CD4-positive, alpha-beta T cell treated with Interleukin-12 subunit alpha and Interleukin-12 subunit beta, for 1 hour (primary cell): ENCODE measurements at places on chromosomes 12 and 14.

GRCh38 chr14:81018251-81018650 is 62.8 kb downstream of the TSHR start:
- no peak for DNase-seq

DNA sequence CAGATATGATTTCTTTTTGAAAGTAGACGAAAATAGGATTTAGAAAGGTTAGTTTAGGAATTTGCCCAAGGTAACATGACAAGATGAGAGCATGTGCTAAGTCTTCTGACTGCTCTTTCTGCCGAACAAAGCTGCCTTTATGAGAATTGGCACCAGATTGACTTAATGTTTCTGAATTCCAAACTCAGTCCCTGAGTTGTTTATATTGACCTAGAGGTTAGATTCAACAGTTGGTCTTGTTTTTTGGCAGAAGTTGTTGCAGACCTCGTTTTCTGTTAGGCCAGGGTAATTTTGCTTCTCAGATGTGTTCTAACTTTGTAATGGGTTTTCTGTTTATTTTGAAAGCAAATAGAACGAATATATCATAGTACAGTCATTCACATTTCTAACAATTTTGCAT is 61.5 kb upstream of the LRTM2 start:
- no peak for DNase-seq

GRCh38 chr12:87794854-87795253 is 234.3 kb downstream of the C12orf50 start:
- no peak for DNase-seq

- no peak for DNase-seq
These were observed 165.7 kb upstream of the RTL1 start for GRCh38 chr14:101069228-101069549.

DNA sequence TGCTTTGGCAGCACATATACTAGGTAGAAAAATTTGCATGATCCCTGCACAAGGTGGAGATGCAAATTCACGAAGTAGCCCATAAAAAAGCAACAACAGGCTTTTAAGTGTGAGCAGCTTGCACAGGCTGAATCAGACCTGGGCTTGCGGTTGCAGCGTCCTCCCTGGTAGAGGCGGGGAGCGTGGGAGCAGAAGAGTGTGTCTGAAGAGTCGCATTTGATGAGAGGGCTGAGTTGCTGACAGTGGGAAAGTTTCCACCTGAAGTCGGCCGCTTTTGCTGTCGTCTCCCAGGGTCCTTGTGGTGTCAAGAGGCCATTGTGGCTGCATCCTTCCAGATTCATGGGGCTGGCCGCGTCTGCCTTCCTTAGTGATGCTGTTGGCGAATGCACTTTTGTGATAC is 6.2 kb downstream of the AACS start:
- DNase-seq, result no peak

- DNase-seq, result no peak
These were observed 27.3 kb upstream of the ZFP36L1 start for GRCh38 chr14:68820119-68820518.

GRCh38 chr14:52369305-52369801 is 55.2 kb downstream of the PTGER2 start:
- DNase-seq, result no peak

DNA sequence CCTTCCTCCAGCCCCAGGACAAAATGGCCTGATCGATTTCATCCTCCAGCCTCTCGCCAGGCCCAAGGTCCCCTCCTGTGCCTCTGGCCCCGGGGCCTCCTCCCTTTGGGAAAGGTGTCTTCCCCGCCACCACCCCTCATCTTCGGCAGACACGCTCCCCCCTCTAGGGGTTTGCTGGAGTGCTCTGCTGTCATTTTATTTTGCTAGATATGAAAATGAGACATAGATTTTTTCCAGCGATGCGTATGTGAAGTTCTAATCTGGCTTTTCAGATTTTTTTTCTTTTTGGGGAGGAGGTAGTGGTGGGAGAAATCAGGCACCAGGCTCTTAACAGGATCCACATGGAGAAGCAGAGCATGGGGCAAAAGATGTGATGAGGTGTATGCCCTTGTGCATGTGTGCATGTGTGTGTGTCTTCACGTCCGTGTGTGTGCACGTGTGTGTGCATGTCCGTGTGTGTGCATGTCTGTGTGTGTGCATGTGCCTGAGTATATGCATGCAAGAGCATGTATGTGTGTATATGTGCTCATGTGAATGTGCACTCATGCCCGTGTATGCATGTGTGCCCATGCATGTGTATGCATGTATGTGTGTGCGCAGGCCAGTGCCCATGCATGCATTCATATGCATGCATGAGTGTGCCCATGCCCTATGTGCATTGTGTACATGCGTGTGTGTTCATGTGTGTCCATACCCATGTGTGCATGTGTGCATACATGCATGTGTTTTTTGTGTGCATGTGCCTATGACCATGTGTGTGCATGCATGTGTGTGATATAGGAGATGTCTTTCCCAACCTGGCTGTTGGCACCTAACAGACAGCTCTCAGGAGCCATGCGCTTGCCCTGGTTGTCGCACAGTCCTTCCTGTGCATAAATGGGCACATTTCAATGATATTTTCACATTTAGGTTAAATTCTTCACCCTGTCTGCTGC is 203.0 kb downstream of the RBM19 start:
- DNase-seq, result no peak

- no peak for DNase-seq
These were observed 20.5 kb downstream of the PLEKHH1 start for GRCh38 chr14:67553547-67553946.

- no peak for DNase-seq
These were observed 112.0 kb downstream of the TSPAN8 start for GRCh38 chr12:71045781-71046180.

- no peak for DNase-seq
These were observed 847 bp downstream of the MMP14 start for GRCh38 chr14:22837114-22837749.

DNA sequence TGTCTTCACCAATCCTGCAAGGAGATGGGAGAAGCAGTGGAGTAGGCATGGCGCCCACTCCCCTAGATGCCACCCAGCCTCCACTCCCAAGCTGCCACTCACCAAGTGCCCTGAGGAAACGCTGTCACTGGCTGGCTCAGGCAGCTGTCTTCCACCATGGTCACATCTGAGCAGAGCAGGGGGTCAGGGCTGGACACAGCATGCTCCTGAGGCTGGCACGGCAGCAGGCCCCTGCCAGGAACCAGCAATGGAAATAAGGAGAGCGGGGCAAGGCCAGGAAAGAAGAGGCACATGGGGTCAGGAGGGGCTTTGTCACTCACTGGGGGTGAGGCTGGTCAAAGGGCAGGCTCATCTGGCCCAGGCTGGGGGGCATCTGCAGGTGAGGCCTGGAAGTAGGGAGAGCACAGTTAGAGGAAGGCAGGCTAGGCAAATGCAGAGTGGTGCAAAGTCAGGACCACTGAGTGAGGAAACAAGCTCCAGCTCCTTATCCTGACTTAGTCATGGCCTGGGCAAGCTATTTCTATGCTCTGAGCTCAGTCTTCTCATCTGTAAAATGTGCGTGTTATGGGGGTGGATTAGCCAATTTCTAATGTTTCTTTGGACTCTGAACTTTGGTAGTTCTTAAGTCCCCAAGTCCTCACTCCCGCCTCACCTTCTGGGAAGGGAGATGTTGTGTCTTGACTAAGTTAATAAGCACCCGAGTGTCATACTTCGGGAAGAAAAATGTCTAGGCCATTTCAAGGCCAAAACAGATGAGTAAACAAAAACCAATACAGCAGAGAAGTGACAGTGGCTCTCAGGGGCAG is 8.0 kb downstream of the NAB2 start:
- DNase-seq, result no peak

GRCh38 chr14:70907176-70907995 is at the start of gene PCNX1:
TSS of gene PCNX1 (plus strand) at chr14:70907459. CDS start at chr14:70907851, 392 bp downstream.
- DNase-seq, result peak; percentile 91

- DNase-seq, result no peak
These were observed 44.0 kb downstream of the TFCP2 start for GRCh38 chr12:51128919-51129318.
